Bronchus fibroblast of lung (primary cell): ENCODE measurements at places on chromosomes 3 and 15. TPM values are rescaled to one million over a fixed set of nuclear protein-coding genes. Genes with fewer than 3 reads are reported as not detected.

TNK2 gene
- 10.4 and 10.9 TPM in 2 replicates for total RNA-seq

ATP8B4 gene
- total RNA-seq, result 0.30 and 0.34 TPM in 2 replicates

MUC4 gene
- not detected in 2 replicates for total RNA-seq

GPR149 gene
- total RNA-seq, result not detected in 2 replicates

HYAL1 gene
- 3.1 and 3.4 TPM in 2 replicates for total RNA-seq

CCR8 gene
- not detected in 2 replicates for total RNA-seq

VIPR1 gene
- total RNA-seq, result under 0.01 and 0.17 TPM in 2 replicates

ZNF620 gene
- 0.67 and 1.0 TPM in 2 replicates for total RNA-seq

ANKUB1 gene
- total RNA-seq, result not detected in 2 replicates
